ENCODE measurements at places on chromosomes 5 and 9. TPM values are rescaled to one million over a fixed set of nuclear protein-coding genes. Genes with fewer than 3 reads are reported as not detected.

The CD180 gene
- total RNA-seq = 0.69 TPM

The TICAM2 gene
- 1.4 TPM for total RNA-seq

The TSSK1B gene
- not detected for total RNA-seq

The TLX3 gene
- total RNA-seq = not detected

The IGFBPL1 gene
- 2.0 TPM for total RNA-seq

The FGF1 gene
- total RNA-seq = 2.9 TPM

The LURAP1L gene
- total RNA-seq = 11.4 TPM

The EFNA5 gene
- total RNA-seq = 5.7 TPM

The CARTPT gene
- 7.4 TPM for total RNA-seq

The WWC1 gene
- 3.0 TPM for total RNA-seq

The EMB gene
- total RNA-seq = 18.9 TPM

The PCDHB12 gene
- total RNA-seq = 4.3 TPM

The NR2F1 gene
- 40.2 TPM for total RNA-seq

The GRPEL2 gene
- 8.3 TPM for total RNA-seq

The CCL27 gene
- not detected for total RNA-seq

The DIMT1 gene
- total RNA-seq = 25.0 TPM

The GNA14 gene
- 8.1 TPM for total RNA-seq

The PCDHGA2 gene
- total RNA-seq = 5.4 TPM

The PCDHGB1 gene
- 5.1 TPM for total RNA-seq

The FBXW2 gene
- 52.0 TPM for total RNA-seq

The ANXA1 gene
- total RNA-seq = 226 TPM

The BTNL8 gene
- not detected for total RNA-seq

The SHISAL2B gene
- not detected for total RNA-seq

The GLRA1 gene
- total RNA-seq = not detected

The C5orf52 gene
- not detected for total RNA-seq

The COL5A1 gene
- 36.0 TPM for total RNA-seq

The NKD2 gene
- 4.4 TPM for total RNA-seq

The PTGES gene
- 4.2 TPM for total RNA-seq

The NEK6 gene
- 15.3 TPM for total RNA-seq

The CDKN2AIPNL gene
- total RNA-seq = 19.9 TPM

The RAB14 gene
- total RNA-seq = 30.7 TPM

All from esophagus muscularis mucosa (tissue), 4 donors.